ENCODE measurements at places on chromosomes 3 and 15. TPM values are rescaled to one million over a fixed set of nuclear protein-coding genes. Genes with fewer than 3 reads are reported as not detected.

LCTL gene
- total RNA-seq: not detected

RTP3 gene
- not detected for total RNA-seq

ZPLD1 gene
- total RNA-seq: not detected

ADGRG7 gene
- not detected for total RNA-seq

CACNA1D gene
- 0.34 TPM for total RNA-seq

IQCF5 gene
- total RNA-seq: not detected

ASTE1 gene
- total RNA-seq: 14.1 TPM

CD200R1 gene
- total RNA-seq: 7.7 TPM

RTP1 gene
- not detected for total RNA-seq

CYP1A1 gene
- total RNA-seq: 6.0 TPM

GPR149 gene
- not detected for total RNA-seq
